Ammon's horn (tissue), 1 donor: ENCODE measurements at places on chromosomes 1 and 21.

DNA sequence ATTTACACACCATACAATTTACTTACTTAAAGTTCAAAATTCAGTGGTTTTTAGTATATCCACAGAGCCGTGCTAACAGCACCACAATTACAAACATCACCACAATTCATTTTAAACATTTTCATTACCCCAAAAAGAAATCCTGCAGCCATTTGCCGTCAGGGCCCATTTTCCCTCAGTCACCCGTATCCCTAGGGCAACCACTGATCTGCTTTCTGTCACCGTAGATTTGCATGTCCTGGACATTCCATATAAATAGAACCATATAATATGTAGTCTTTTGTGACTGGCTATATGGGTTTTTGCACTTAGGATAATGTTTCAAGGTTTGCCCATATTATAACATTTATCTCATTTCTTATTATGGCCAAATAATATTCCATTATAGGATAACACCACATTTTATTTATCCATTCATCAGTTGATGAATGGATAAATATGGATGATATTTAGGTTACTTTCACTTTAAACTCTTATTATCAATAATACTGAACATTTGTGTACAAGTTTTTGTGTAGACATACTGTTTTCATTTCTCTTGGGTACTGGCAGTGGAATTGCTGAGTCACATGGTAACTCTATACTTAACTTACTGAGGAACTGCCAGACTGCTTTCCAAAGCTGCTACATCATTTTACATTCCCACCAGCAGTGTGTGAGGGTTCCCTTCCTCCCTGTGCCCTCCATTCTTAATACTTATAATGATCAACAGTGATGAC, 68.9 kb downstream of the ST3GAL3 start:
- no peak for DNase-seq

DNA sequence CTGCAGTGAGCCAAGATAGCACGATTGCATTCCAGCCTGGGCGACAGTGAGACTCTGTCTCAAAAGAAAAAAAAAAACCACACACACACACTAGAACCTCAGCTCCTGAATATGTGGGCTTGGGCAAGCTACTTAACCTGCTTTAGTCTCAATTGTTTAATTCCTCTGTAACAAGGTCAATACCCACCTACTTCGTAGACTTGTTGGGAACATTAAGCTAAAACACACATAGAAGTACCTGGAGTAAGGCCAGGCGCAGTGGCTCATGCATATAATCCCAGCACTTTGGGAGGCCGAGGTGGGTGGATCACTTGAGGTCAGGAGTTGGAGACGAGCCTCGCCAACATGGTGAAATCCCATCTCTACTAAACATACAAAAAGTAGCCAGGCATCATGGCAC, 77.1 kb downstream of the CLSTN1 start:
- DNase-seq = no peak

DNA sequence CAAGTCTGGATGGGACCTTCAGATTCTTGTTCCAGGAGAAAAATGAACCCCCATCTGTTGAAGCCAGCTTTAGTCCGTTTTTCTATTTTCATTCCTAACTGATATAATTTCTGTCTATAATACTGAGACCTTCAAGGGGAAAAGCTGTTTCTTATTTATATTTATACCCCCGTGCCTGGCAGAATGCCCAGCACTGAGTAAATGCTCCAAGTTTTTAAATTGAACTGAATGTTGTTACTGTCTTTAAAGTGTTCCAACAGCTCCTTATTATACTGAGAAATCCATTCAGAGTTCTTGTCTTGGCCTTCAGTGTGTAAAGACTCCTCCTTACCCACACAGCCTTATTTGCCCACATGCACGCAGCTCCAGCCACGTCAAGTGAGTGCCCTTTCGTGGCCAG, 178.6 kb upstream of the HMGB4 start:
- DNase-seq = no peak

- no peak for DNase-seq
Measured at GRCh38 chr1:187396929-187397796, 568.4 kb downstream of the PLA2G4A start.

- DNase-seq = no peak
Measured at GRCh38 chr21:38293765-38294164, 37.0 kb downstream of the KCNJ15 start.

DNA sequence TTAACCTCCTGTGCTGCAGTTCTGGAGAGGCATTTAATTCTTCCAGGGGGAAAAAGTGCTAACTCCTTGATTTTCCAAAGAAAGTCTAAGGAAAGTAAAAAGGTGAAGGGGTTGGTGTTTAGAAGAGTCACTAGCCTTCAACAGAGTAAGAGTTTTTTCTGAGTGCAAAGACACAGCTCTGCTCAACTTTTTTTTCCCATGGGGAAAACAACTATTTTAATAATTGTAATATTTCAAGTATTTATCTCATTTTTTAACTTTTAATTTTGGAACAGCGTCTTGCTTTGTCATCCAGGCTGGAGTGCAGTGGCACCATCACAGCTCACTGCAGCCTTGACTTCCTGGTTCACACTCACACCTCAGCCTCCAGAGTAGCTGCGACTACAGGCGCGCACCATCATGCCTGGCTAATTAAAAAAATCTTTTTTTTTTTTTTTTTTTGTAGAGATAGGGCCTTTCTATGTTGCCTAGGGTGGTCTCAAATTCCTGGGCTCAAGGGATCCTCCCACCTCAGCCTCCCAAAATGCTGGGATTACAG, 202.6 kb downstream of the APP start:
- DNase-seq = no peak

- peak; percentile 88 for DNase-seq
Measured at GRCh38 chr1:166858726-166859419, 17.2 kb downstream of the TADA1 start.

- no peak for DNase-seq
Measured at GRCh38 chr21:14056771-14057191, 154.0 kb downstream of the LIPI start.

DNA sequence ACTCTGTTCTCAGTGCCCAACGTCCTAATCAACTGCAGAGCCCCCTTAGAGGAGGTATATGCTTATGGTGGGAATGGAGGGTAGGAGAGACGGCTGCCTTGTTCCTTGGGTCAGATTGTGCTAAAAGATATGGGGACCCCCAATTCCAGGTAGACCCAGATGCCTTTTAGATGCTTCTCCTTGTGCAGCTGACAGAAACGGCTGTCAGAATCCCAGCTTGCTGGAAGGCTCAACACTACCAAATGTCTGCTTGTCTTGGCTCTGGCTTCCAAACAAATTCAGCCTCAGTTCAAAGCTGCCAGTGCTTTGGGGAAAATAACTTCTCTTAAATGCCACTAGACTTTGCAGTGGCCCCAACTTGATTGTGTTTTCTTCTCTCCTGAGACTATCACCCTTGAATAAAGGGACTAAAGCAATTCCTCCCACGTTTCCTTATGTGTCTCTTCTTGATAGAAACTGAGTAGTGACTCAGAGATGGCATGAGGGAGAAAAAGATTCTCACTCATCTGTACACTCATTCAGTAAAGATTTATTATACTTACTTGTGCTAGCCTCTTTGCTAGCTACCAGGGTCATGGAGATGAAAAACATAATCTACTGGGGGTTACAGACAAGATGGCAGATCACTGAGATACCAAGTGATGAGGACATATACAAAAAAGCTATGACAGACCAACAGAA, 3.4 kb upstream of the RNF19B start:
- DNase-seq = no peak

GRCh38 chr1:27436204-27437159, 44.1 kb downstream of the GPR3 start:
- DNase-seq = peak; percentile 52

- DNase-seq = peak; percentile 3
Measured at GRCh38 chr1:189775343-189775742, 702.3 kb downstream of the BRINP3 start.

DNA sequence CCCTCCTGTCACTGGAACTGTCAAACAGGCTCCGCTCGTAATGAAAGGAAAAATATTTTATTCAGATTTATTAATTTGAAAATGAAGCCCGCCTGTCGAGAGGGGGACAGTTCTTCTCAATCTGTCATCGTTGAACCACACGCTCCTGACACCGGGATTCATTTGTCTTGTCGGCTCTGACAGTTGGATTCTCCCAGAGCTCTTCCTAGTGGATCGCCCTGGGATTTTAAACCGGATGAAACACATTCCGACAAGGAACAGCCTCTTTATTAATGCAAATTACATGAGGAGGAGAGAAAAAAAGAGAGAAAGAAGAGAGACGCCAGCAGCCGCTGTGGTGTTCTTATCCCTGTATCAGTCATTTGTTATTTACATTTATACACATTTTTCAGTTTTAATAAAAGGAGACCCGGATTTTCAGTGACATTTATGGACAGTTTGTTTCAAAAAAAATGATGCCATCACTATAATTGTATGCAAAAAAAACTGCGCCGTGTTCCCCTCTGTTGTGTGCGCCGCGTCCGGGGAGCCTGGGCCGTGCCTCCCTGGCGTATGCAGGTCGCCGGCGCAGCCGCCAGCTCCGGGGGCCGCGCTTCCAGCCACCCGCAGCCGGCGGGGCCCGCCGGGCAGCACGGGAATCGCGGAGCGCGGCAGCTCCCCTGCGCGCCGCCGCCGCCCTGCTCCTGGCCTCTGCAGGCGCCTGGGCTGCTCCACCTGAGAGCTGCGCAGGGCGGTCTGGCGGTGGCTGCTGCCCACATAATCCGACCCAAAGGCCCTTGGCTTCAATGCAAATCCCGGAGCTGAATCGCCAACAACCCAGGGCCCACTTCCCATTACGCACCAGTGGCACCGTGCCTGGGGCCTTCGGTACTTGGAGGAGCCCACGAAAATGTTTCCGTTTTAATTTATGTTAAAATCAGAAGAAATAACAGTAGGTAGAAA, 237.9 kb upstream of the PBX1 start:
- DNase-seq = peak; percentile 36

DNA sequence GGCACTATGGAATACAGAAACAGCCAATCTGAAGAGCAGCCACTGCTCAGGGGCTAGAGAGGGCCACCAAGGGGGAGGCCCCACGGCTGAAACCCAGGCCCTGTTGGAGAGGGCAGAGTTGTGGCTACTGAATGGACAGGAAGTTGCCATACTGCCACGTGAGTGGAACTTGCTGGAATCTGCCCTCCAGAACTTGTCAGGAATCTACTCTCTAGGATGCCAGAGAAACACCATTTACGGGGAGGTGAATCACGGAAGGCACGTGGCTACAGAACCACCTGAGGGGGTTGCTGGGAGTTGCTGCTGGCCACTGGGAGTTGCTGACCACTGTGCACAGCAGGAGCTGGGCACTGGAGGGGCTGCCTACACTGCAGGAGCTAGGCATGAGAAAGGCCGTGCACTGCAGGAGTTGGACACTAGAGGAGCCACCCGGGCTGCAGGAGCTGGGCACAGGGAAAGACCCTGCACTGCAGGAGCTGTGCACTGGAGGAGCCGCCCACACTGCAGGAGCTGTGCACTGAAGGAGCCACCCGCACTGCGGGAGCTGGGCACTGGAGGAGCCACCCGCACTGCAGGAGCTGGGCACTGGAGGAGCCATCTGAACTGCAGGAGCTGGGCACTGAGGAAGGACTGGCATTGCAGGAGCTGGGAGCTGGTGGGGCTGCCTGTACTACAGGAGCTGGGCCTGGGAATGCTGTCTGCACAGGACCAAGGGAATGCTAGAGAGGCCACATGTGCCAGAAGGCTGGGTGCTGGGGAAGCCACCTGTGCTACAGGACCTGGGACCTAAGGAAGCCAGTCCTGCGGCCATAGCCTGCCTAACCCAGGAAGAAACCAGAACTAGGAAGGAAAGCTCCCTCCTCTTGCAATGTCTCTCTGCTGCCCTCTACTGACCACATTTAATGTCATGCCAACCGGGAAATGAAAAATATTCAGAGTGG, 343.4 kb downstream of the MATN1 start:
- peak; percentile 86 for DNase-seq

GRCh38 chr1:234572966-234573365, 37.0 kb downstream of the IRF2BP2 start:
- no peak for DNase-seq

DNA sequence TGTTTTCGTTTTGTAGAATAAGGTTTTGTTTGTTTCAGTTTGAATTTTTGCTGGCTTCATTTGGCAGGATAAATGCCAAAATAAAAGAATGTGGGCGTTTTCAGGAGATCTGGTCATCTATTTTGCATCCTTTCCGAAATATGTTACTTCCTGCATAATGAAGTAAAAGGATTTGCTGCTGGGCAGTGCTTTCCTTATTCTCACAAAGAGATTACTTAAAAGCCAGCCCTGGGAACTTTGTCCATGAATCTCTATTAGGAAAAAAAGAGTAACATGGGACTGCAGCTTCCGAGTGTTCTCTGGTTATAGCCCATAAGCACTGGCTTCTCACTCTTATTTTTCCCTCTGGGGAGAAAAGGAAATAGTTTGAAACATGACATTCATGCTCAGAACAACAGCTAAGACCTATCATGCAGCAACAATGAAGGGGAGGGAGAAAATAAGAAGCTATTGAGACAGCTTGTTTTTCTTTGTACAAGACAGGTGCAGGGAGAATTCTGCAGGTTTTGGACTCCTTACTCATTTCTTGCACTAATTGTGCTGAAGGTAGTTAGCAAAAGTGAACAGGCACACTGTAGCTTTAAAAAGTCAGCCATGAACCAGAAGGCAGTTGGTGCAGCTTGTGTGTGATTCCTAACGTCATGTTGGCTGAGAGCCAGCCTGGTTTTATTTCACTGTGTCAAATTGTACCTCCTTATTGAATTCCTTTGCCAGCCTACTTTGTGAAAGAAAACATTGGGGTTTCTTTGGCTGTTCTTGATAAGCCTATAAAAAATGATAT, at the start of gene SAMD13:
Gene SAMD13 (plus strand): TSS at position 705 of the 781 bp plus-strand sequence. CDS start 1,527 bp downstream, outside the sequence.
- DNase-seq = peak; percentile 91

DNA sequence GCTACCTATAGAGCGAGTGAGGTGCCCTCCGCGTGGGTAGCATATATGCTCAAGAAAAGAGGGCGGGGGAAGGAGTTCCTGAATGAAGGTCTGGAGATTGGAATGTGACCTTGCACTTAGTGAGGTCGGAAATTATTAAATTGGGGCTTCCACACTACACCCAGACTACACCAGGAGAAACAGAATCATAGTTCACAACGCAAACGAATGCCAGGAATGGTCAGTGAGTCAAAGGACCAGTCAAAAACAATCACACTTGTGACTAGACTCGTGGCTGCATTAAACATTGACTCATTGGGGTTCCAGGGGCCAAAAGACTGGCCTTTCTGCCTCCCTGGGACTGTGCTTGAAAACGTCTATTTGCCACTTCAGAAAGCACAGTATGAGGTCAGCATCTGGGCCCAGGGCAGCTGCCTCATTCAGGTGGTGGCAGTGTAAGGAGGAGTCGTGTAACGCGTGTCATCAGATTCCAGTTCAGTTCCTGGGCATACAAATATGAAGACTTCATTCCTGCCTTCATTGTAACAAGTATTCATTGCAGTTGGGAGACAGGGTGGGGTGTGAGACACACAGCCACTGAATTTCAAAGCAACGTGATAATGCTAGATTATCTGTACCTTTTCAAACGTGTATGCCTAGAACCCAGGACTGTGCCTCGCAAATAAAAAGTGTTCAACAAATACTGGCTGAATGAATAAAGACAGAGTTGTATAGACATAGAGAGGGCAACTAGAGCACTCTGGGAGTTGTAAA, at the start of gene YOD1:
Gene YOD1 (minus strand): TSS at position 18 of the 753 bp plus-strand sequence. CDS start 178 bp downstream, outside the sequence.
- DNase-seq = no peak

- peak; percentile 69 for DNase-seq
Measured at GRCh38 chr1:109793486-109794318, 30.0 kb upstream of the EPS8L3 start.

GRCh38 chr1:221725735-221726672, 15.9 kb downstream of the DUSP10 start:
- DNase-seq = no peak
